ENCODE measurements at places on chromosomes 12 and 14. TPM values are rescaled to one million over a fixed set of nuclear protein-coding genes. Genes with fewer than 3 reads are reported as not detected.

Gene PLEK2
- 42.0 TPM for total RNA-seq

Gene CSRP2
- 11.7 TPM for total RNA-seq

Gene BTBD7
- 20.7 TPM for total RNA-seq

Gene TBK1
- 40.3 TPM for total RNA-seq

Gene CLEC1B
- not detected for total RNA-seq

Gene IL23A
- total RNA-seq, result 0.28 TPM

Gene TMEM253
- total RNA-seq, result not detected

Gene KRT7
- total RNA-seq, result 80.3 TPM

Gene PPP4R3A
- 73.0 TPM for total RNA-seq

Gene INHBC
- not detected for total RNA-seq

Gene PRB2
- not detected for total RNA-seq

Gene ATN1
- total RNA-seq, result 9.0 TPM

Gene TMEM52B
- total RNA-seq, result under 0.01 TPM

Gene SALL2
- 1.2 TPM for total RNA-seq

Gene RHOJ
- total RNA-seq, result 2.8 TPM

All from regular cardiac myocyte (primary cell).